Activated naive CD8-positive, alpha-beta T cell treated with anti-CD3 and anti-CD28 coated beads, Interleukin-2, amount 10 ng/mL, durations not matched to agents 7 days and 5 days (primary cell): ENCODE measurements at places on chromosomes 3 and 15. TPM values are rescaled to one million over a fixed set of nuclear protein-coding genes. Genes with fewer than 3 reads are reported as not detected.

DGKG gene
- total RNA-seq, result 0.19 TPM

CD86 gene
- total RNA-seq, result 1.0 TPM

- no peak for DNase-seq
- no peaks in the 10 kb centered on the region for H3K36me3 ChIP-seq
- H3K27ac ChIP-seq, result no peak overlapping the region
Measured at GRCh38 chr3:195032955-195033354, 238.0 kb downstream of the XXYLT1 start.

DNA sequence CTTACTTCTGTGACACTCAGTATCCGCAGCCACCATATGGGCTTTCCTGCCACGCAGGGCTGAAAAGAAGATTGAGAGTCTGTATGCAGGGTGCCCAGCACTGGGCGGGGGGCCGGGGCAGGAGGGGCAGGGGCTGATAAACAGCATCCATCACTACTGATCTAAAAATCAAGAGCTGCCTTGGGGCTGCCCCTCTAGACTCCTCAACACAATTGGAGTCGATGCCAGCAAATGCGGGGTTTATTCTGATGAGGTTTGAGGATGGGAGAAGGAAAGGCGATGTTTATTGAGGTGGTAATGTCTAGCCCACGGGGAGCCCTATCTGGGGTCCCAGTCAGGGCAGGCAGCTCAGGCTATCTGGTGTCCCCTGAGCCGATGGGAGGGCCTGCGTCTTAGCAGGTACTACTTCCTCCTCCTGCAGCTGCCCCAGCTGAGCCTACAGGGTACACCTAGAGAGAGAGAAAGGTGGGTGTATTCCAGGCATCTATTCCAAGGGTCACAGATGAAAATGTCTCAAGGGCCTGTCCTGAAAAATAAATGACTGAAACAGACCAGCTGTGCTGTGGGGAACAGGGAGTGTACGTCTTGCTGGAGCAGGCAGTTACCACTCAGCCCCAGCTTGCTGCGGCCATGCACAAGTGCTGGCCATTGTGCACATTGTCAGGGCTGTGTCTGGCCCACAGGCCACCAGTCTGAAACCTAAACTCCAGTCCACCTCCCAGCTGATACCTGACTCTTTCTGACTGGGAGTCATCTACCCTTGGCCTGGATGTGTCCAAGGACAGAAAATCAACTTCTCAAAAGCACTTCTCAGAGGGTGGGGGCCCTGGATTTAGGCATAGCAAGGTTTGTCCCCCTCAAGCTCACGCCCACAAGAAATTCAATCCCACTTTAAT, 19.5 kb downstream of the ISG20 start:
- no peaks in the 10 kb centered on the region for H3K27me3 ChIP-seq
- peaks cover 6% of the 10 kb centered on the region for H3K36me3 ChIP-seq
- peak overlapping the region; percentile 54 for H3K27ac ChIP-seq
- no peak for DNase-seq

GRCh38 chr3:69250014-69250413, 127.6 kb upstream of the LMOD3 start:
- H3K36me3 ChIP-seq, result no peaks in the 10 kb centered on the region
- H3K27me3 ChIP-seq, result peaks cover 20% of the 10 kb centered on the region
- peaks cover 3% of the 10 kb centered on the region for H3K4me1 ChIP-seq
- peak overlapping the region; percentile 34 for H3K27ac ChIP-seq
- no peak for DNase-seq

DNA sequence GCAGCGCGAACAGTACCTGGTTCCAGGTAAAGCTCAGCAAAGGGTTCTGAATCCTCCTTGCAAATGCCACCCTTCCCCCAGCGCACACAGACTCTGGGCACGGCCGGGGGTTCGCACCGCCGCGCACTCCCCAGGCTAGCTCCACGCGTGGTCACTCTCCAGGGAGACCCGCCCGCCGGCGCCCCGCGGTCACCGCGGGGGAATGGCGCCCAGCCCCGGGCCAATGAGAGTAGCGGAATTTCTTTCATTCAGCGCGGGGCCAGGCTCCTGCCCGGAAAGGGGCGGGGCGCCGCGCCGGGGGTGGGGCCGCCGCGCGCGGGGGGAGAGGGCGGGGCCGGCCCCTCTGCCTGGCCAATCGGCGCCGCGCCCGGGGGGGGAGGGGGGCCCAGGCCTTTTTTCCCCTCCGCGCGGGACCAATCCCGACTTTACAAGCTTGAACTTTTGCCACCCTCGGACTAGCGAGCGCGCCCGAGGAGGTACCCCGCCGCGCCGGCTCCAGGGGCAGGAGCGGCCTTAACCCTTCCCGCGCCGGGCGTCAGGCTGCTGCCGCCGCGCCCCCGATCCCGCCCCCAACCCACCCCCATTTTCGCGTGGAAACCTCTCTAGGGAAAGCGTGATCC, 1.1 kb upstream of the SMAD6 start:
- peaks cover 2% of the 10 kb centered on the region for H3K36me3 ChIP-seq
- H3K27me3 ChIP-seq, result peaks cover 23% of the 10 kb centered on the region
- H3K4me1 ChIP-seq, result peaks cover 16% of the 10 kb centered on the region
- peak; percentile 96 for DNase-seq
